Skeletal muscle cell (primary cell): ENCODE measurements at places on chromosomes 7 and 10.

DNA sequence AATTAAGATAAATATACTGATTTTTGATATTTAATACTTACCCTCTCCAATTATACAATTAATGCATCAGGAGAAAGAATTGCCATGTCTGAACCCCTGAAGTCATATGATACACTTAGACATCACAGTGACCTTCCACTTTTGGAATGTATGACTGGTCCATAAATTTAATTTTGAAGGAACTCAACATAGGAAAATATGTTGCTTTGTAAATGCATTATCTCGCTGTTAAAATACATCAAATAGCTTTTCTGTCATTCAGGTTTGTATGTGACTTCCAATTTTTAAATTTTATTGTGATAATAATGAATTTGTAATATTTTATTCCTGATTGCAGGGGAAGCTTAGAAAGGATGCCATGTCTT is 631.9 kb upstream of the ANKRD30A start:
- DNase-seq: no peak

DNA sequence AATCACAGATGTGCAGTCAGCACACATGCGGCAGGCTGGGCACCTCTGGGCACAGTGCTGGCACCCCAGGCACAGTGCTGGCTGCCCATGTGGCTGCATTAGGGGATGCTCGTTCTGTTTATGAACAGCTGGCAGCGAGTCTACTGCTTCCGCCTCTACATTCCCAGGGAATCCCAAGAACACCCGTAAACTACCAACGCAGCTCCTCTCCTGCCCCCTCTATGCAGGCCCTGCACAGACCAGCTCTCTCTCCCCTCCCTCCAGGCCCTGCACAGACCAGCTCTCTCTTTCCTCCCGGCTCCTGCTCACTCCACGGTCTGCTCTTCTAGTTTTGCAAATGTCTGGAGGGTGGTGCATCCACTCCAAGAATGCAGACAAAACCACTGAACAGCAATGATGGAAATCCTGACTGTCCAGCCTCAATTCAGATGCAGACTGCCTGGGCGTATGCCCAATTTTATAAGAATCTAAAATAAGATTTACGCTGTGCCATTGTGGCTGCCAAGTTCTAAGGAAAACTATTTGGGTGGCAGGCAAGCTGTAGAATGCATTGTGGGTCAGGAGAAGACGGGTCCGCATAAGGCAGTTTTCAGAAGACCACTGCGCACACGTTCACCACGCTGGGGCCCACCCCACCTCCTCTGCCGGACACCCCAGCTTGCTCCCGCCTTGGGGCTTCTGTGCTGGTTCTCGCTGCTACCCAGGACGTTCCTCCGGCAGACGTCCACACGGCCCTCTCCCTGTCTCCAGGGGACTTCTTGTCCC is 234.6 kb downstream of the ZMYND11 start:
- DNase-seq: peak; percentile 32

DNA sequence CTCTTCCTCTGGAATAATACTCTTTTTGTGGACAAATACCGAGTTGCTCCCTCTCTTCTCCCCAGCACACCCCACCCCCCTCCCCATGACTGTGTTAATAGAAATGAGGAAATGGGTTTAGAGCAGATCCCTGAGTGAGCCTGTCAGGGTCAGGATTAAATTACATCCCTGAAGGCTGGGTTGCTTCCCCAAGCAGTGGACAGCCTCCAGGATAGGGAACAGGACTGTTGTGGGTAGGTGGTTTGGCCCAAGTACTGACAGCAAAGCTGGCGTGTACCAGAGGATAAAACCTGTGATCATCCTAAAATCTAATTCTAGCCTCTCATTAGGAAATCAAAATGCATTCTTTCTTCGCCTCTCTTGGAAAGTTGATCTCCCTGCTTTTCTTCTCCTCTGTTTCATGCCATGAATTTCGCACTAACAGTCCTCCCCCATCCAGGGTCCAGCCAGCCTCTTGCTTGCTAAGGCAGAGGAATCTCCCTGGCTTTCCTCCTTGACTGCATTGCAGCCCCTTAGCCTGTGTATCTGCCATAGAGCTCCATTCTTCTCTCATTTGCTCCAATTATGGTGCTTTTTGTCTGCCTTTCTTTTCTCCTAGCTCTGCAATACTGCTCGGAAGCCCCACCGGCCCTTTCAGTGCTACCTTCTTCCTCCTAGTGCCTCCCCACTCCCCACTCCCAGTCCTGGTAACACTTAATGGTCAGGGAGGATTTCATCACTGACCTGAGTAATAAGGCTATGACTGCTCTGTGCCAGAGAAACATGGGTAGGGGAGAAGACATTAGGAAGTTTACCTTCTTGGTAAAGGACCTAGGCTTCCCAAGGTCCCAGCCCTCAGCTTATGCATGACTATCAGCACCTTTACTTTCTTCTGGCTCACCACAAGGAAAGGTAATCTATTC is 8.4 kb downstream of the LRRC4 start:
- peak; percentile 39 for DNase-seq

DNA sequence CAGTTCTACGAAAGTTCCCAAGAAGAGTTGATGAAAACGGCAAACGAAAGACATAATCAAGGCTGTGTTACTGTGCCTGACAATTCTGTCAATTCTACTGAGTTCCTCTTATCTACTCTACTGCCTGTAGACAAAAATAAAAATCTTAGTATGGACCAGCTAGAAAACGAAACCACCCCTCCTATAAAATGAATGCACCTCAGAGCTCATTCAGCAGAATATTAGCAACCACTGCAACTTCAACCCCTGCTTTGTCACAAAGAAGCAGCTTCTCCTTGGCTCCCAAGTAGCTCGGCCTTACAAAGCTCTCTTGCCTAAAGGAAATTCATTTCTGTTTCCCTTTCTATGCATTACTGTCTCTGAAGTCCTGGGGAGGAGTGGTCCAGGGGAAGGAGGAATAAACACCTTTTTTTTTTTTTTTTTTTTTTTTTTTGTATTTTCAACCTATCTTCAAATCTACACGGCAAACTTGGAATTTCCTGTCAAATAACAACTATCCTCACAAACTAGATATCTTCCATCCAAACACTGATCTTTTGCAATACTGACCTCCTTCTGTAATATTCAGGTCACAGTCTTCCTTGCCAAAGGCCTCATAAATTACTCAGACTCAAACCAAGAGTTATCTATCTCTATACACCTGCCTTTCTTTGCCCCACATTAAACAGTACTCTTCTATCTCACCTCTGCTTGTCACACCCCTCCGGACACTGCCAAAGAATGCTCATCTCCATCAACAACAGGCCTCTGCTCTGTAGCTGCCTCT is 74.3 kb downstream of the GLI3 start:
- DNase-seq: no peak

DNA sequence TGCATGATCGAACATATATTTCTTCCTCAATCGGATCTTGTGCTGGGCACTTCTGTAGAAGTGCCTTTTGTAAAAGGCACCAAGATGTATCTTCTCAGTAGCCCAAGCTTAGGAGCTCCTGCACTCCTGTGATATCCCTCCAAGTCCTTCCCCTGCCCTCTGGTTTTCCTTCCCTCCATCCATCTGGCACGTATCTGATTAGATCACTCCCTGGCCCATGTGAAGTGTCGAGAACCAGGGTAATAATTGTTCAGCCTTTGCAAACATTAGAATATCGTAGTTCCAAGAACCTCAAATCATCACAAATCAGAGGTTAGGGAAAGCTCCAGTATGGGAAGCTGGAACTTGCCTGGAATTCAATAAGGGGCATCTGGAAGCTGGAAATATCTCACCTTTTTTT is 221.1 kb upstream of the AUTS2 start:
- no peak for DNase-seq

- DNase-seq: no peak
Observed at GRCh38 chr7:598899-599298, 79.3 kb upstream of the PDGFA start.

DNA sequence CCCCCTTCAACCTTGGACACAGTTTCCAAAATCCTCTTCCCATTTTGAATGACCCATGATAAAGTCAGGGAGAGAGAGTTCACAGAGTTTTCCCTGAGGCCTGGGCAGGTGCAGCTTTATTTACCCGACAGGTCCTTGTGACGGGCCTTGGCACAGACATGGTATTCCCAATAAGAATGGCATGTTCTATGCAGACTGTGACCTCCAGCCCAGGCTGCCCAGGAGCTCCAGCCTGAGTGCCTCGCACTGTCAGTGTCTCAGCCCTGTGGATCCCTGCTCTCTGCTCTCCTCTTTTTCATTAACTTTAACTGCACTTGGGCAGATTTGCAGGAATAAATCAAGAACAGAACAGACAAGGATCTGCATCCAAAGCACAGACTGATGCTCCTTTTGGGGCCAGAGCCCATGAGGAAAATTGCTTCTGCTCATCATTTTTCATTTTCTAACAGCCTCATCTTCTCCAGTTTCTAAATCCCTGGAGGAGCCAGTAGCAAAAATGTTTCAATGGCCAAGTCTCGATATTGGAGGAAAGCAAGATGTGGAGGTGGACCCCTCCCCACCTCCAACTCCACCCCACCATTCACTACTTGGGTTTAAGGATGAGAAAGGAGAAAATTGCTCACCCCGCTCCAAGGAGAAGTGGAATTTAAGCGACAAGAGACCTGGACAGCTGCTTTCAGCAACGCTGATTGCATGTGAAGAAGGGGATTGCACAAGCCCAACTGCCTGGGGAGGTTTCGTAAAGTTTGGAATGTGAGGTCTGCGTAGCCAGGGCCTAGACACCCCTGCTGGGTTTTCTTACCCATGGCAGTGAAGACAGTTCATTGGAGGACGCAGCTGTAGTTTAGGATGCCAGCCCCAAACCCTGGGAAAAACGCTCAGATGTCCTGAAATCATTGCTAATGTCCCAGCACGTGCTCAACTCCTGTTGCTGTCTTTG is 225.9 kb downstream of the WDR11 start:
- DNase-seq: no peak
